Activated T-helper 1 cell treated with anti-CD3 and anti-CD28 coated beads, Interleukin-2, amount 50 U/mL, for 16 hours (primary cell): ENCODE measurements at places on chromosomes 16 and 17.

DNA sequence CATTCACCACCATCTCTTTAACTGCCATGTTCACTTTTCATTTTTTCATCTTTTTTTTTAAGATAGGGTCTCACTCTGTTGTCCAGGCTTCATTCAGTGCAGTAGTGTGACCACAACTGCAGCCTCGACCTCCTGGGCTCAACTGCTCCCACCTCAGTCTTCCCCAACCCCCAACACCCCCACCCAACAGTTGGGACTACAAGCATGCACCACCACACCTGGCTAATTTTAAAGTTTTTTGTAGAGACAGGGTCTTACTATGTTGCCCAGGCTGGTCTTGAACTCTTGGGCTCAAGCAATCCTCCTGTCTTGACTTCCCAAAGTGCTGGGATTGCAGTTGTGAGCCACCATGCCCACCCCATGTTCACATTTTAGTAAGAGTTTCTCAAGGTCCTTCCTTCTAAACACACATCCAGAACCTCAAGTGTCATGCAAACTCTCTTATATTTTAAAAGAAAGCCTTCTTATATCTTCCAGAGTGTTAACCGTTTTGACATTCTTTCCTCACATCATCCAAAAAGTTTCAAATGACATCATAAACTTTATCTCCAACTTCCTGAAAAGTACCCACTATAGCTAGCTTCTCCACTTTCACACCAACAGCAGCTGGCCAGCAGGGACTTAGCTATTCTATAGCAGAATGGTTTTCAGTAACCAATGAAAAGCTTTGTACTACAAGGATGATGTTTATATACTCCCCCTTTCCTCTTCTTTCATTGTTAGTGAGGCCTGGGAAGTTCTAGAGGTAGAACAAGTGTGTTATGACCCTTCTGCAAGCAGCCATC lies 49.3 kb downstream of the TRAF4 start:
- no peak for DNase-seq

GRCh38 chr16:47713225-47713595 lies 252.1 kb downstream of the PHKB start:
- no peak for DNase-seq

- DNase-seq = no peak
These were observed 2.9 kb downstream of the CMC2 start for GRCh38 chr16:81003610-81004460.

GRCh38 chr17:61517843-61518606 lies 65.8 kb downstream of the TBX4 start:
- no peak for DNase-seq

DNA sequence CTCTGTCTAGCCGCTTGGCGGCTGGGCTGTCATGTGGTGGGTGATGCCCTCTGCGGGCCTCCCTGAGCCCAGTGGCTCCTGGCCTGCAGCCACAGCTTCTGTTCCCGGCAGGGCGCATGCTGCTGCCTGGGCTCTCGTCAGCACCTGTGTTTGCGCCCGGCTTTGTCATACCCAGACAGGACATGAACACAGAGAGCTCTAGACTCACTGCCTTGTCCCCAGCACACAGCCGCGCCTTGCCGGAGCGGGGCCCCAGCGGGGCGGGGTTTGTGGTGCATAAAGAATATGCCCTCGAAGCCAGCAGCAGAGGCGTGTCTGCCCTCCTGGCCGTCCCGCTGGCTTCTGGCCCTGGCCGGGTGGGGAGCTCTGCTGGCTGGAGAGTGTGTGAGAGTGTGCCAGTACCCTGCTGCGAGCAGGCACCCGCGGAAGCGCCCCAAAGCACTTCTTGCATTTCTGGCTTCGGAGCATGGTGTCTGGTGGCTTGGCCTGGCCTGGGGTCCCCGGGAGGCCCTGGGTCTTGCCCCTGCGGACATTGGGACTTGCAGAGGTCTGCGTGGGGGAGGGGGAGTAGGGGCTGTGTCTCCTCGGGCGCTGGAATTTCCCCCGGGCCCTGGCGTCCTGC lies 14.4 kb downstream of the ASPSCR1 start:
- no peak for DNase-seq

- no peak for DNase-seq
These were observed 21.5 kb downstream of the PARN start for GRCh38 chr16:14608604-14609003.

- no peak for DNase-seq
These were observed 30.3 kb upstream of the ADORA2B start for GRCh38 chr17:15914400-15915170.
